NCI-H524 (cell line): ENCODE measurements at places on chromosomes 1 and 21.

DNA sequence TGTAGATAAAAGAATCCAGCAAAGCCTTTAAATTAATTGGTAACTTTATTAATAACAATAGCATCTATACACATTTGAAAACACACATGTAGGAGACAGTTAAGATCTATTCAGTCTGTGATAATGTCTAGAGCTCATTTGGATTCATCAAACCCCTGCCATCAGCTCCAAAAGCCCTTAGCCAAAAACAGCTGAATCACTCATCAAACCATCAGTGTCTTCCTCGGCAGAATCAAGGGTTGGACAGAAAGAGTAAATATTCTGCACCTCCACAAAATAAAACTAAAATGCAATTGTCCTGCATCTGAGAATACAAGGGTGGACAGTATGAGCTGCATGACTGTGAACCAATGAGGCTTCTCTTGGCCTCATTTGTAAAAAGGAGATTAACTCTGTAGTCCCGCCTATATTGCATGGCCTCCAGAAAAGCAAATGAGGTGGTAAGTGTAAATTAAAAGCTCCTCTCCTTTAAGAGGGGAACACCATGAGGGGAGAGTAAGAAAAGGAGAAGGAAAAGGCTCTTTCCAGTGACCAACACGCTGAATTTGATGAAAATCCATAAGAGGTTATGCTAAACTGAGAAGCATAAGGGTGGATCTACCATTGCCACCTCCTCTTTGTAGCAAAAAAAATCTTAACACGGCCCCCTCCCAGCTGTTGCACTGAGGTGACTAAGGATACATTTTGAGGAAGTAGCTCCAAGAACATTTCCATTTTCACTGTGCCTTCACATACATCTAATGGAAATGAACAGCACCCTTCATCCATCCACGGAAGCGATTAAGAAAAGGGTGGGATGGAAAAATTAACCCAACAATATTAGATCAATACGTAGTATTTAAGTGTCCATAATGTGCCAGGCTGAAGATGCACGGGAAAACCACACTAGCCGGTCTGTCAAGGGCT, 14.7 kb upstream of the BOLA1 start:
- peak; percentile 69 for DNase-seq

DNA sequence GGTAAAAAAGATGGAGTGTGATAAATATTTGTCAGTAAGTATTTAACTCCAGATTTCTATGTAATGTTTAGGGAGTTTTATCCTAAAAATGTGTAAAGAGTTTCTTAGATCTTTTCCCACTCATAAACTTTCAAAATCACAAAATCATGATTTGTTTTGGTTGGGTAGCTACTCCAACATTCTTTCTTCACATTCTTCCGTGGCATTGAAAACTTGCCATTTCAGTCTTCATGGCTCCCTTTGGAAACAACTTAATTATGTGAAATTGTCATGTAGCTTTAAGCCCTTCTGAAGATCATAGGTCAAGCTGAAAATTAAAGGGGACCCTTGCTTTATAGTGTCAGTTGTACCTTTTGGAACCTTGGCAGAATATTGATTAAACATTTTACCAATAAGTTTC, 73.2 kb downstream of the ADGRL2 start:
- no peak for DNase-seq

GRCh38 chr1:25826571-25826970, 6.8 kb downstream of the MTFR1L start:
- DNase-seq = no peak

- DNase-seq = no peak
These were observed 137.8 kb downstream of the KIF26B start for GRCh38 chr1:245292553-245292952.

DNA sequence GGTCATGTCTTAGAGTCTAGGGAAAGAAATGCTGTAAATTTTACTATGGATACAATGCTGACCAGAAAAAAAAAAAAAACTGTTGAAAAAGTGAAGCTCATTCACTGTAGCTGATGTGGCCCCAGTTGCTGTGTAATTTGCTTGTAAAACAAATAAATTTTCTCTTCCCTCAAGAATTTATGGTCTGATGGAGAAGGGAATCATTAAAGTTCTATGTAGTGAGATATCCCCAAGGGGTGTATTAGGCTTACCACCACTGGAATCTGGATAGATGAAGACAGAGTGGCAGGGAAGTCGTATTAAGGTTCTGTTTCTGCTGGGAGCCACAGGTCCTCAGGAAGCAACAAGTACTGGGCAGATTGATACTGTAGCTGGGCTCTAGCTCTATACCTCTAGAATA, 860.0 kb downstream of the LTN1 start:
- DNase-seq = no peak

DNA sequence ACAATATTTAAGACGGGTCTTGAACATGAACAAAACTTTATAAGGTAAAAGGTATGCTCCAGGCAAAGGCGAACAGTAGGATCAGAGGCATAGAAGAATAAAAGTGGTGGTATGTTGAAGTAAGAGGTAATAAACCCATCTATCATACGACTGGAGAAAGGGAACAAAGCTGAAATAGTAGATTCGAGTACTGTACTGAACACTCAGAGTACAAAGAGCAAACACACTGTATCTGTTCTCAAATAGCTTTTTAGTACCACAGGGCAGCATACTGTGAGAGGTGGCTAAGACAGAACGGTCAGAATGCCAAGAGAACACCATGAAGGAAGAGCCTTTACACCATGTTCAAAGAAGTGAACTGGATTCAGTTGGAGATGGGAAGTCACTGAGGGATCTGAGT, 83.2 kb downstream of the EPS15 start:
- no peak for DNase-seq

DNA sequence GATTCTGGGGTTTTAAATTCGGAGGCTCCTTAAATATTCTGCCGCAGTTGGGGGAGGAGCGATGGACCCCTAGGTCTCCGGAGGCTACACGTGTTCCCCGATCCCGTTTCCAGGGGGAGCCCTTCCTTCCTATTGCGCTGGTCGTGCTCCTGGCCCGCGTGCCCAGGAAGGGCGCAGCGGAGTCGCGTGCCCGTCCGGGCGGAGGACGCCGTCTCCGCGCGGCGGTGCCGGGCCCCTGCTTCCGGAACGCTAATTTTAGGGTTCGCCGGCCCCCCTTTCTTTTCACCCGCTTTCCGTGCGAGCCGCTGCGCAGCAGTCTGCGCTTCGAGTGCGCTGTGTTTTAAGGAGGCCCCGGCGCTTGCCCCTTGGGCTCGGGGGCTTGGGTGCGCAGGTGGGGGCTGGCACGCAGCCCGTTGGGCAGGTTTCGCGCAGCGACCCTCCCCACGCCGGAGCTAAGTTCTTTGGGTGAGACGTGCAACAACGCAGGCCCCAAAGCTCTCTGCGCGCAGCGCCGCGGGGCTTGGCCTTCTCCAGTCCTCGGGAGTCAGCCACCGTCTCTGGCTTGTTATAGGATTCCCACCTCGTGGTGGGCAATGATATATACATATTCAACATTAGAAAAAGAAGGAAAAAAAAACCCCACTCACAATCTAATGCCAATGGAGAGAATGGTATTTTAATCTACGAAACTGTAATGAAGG, 43.5 kb upstream of the DNAJC6 start:
- DNase-seq = peak; percentile 87

GRCh38 chr1:204477036-204477740, 17.4 kb downstream of the PIK3C2B start:
- DNase-seq = no peak

DNA sequence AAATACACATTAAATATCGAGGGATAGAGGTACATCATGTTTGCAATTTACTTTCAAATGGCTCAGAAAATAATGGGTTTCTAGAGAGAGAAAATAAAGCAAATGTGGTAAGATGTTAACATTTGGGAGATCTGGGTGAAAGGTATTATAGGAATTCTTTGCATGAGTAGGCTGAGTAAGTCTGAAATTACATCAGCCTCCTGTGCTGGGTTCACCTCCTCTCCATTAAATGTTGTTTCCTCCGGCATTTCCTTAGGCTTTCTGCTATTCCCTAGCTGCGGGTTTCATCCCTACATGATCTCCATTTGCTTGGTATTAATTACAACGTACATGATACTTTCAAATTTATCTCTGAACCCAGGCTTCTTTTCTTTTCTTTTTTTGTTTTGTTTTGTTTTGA, 31.6 kb downstream of the ZMYND12 start:
- DNase-seq = no peak

- DNase-seq = no peak
These were observed 32.9 kb downstream of the NRIP1 start for GRCh38 chr21:15031790-15032357.

DNA sequence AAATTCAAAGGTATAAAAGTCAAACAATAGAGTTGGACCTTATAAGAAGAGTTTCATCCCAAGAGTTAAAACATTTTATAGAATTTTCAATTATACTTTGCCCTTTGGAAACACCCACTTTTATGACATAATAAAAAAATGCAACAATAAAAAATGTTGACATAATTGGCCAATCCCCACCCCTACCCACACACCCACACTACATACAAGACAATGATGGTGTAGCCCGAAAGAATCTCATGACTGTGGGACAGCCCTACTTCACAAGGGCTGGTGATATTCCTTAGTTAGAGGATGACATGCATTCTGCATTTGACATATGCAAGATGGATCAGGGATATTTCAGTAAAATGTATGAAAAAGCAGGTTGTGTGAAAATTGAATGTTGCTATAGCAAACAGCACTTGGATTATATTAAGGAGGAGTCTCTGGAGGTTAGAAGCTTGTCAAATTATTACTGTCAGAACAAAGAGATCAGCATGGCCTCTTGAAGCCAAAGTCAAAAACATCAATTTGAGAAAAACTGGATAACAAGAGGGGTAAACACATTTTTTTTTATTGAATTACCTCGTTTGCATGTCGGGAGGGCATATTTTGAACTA, 133.0 kb upstream of the SAMSN1 start:
- DNase-seq = no peak

DNA sequence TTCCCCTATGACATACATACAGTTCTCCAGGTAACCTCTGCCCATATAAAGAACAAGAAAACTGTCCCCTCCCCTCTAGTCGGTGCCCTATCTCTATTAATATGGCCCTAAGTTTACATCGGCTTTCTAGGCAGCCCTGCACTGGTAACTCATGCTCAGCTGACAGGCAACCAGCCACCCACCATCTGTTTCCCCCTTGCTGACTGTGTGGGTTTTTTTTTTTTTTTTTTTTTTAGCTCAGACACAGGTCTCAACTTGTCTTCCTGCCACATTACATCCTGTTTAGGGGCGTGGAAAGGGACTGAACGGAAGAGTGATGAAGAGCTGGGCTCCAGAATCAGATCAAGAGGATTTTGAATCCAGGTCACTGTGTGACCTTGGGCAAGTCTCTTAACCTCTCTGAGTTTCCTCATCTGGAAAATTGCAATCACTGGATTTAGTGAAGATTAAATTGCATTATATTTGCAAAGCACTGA, 14.0 kb downstream of the LAPTM5 start:
- peak; percentile 58 for DNase-seq

- no peak for DNase-seq
These were observed 21.7 kb downstream of the BCAR3 start for GRCh38 chr1:93659822-93660503.

DNA sequence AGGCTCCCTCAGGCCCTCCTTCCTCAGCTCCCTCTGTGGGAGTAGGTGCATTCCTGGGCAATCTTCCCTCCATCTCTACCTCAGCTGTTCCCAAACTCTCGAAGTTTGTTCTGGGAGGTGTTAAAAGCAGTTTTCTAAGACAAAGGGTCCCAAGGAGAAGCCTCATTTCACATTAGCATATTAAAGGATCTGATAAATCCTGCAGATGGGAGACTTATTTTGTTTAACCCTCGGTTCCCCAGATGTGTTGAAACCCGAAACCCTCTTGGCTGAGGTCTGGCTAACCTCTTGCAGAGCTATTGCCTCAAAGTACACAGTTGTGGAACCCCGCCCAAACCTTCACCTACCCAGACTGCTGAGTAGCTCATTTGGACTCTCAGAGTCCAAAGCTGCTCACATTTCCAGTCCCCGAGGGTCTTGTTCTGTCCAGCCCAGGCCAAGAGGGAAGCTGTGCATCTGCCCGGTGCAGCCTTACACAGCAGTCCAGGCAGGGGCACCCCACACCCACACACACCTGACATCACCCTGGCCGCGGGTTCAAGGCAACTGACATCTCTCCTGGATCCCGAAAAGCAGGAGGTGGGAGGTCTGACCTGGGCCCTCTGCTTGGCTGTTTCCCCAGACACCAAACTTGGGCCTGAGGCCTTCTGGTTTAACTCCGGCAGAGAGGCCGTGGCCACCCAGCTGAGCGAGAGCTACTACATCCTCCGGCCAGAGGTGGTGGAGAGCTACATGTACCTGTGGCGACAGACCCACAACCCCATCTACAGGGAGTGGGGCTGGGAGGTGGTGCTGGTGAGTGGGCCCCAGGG, 19.5 kb upstream of the SELENON start:
- DNase-seq = no peak

- DNase-seq = no peak
These were observed 486.4 kb upstream of the DAB1 start for GRCh38 chr1:57910305-57910704.

GRCh38 chr1:6785728-6786505, 663 bp downstream of the CAMTA1 start:
- DNase-seq = peak; percentile 36

- DNase-seq = no peak
These were observed 344.6 kb downstream of the RYR2 start for GRCh38 chr1:237386362-237387143.

DNA sequence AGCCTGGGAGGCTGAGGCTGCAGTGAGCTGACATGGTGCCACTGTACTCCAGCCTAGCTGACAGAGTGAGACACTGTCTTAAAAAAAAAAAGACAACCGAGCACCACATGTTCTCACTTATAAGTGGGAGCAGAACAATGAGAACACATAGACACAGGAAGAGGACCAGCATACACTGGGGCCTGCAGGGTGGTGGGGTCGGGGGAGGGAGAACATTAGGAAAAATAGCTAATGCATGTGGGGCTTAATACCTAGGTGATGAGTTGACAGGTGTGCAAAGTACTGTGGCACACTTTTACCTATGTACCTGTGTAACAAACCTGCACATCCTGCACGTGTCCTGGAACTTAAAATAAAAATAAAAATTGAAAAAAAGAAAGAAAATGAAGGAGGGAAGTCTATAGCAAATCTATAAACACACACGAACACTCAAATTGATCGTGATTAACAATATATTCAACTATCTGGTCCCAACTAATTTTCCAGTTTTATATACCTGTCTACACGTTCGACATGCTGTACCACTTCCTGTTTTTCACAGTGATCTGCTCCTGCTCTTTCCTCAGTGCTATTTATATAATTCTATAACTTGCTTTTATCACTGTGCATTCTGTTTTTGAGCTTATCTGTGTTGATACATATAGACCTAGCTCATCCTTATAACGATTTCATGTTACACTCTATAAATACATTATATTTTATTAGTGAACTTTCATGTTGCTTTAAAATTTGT, 27.2 kb downstream of the AK5 start:
- no peak for DNase-seq

- no peak for DNase-seq
These were observed 12.2 kb downstream of the ENO1 start for GRCh38 chr1:8866173-8866791.
